ENCODE measurements at places on chromosomes 3 and 15.

DNA sequence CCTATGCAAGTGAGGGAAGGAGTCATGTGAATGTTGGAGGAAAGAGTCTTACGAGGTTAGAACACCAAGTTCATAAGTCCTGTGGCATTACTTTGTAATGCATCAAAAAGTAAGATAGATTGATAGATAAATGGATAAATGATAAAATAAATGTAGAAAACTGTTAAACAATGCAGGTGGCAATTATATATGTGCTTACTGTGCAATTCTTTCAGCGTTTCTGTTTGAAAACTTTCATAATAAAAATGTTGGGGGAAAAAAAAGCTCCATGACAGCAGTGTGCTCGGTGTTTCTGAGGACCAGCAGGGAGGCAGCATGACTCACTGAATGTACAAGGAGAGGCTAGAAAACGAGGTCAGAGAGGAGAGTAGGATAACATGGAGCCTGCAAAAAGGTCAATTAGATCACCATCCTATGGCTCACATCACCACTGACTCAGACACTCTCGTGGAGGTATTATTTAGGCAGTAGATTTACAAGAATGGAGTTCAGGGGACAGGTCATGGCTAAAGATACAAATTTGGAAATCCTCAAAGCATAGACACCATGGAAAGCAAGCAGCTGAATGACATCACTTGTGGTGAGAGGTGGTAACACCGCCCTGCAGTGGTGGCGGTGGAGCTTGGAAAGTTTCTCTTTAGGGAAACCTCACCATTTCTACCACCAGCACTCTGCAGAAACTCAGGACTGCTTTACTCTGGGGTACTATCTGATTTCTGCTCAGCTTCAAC is 219.8 kb downstream of the CTNNB1 start:
- DNase-seq, result peak; percentile 44

DNA sequence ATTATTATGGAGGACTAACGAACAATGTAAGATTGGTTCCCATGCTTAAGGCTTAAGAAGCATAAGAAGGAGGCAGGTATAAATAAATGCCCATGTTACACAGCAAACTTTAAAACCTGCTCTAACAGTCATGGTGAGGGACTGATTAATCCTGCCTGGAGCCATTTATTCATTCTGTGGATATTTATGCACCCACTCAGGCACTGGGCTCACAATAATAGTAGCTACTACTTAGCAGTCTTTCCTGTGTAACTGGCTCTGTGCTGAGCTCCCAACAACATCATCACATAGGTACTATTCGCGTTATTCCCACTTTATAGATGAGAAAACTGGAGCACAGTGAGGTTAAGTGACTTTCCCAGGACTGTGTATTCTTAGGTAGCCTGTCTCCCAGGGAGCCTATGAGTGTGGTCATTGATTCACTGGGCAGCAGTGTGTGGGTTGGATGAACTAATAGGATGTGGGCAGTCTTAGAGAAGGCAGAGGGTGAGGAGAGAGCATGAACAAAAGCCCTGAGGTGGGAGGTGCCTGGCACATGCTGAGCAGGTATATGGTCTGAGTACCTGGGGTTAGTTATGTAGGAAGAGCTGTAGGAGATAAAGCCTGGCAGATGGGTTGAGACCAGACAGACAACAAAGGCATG is 44.1 kb upstream of the UMPS start:
- DNase-seq, result no peak

DNA sequence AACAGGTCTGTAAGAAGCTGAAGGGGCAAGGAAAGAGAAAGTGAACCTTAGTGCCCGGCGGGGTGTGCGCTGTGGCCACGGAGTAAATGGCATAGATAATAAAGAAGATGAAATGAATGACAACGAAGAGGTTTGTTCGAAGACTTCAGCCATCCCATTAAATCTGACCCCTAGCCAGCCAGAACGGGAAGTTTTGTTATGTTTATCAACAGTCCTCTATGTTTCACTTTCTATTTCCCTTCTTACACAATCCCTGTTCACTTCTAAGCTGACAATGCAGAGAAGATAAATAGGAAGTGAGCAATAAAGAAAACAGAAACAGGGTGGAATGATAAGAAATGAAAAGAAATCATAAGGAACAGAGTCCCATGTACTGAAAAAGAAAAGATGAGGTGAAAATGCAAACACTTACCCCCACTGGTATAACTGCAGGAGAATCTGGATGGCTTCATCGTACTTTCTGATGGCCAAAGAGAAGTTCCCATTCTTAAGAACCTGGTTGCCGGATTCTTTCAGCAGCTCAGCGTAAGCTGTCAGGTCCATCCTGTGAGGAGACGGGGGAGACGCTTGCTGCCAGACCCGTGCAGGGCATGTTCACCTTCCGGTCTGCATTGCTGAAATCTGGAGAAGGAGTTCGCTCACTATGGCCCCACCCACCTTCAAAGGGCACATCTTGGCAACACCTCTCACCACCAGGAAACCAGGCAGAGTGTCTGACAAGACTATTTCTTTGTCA is 36.8 kb downstream of the TRANK1 start:
- peak; percentile 78 for DNase-seq

DNA sequence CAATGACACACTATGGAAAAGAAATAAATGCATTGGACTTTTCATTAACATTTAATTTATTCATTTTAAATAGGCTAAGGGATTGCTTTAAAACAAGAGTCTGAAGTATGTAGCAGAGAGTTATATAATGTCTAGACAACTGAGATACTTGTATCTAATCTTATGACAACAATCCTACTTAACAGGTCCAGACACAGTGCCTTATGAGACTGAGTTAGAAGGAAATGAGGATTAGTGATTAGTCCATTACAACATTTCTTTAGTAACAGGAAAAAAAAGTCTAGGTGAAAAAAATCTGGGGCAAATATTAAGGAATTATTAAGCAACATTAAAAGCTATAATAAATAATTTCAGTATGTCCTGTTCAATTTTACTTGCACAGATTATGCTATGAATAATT is 140.6 kb downstream of the MEIS2 start:
- no peak for DNase-seq

- no peak for DNase-seq
Measured at GRCh38 chr3:128486681-128487537, 6.1 kb downstream of the GATA2 start.

- DNase-seq, result peak; percentile 5
Measured at GRCh38 chr3:58177747-58178527, 32.8 kb downstream of the DNASE1L3 start.

DNA sequence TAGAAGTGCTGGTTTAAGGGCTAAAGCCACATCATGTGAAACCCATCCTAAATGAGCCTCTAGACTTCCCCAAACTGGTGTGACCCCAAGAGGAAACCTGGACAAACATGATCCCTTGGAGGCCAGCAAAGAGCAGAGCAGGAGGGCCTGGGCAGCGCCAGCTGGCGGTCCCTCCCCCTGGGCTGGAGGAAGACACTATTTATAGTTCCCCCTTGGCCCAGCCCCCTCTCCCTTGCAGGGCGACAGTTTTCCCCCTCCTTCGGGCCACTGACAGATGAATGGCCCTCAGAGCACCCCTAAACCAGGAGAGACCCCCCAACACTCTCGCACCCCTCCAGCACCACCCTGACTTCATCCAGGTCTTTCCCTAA is 2.9 kb downstream of the UCN2 start:
- DNase-seq, result no peak
